GM04504 (cell line): ENCODE measurements at places on chromosomes 1 and 21.
A peak's percentile ranks its signal among the peaks of the same experiment; 100 is the strongest.

DNA sequence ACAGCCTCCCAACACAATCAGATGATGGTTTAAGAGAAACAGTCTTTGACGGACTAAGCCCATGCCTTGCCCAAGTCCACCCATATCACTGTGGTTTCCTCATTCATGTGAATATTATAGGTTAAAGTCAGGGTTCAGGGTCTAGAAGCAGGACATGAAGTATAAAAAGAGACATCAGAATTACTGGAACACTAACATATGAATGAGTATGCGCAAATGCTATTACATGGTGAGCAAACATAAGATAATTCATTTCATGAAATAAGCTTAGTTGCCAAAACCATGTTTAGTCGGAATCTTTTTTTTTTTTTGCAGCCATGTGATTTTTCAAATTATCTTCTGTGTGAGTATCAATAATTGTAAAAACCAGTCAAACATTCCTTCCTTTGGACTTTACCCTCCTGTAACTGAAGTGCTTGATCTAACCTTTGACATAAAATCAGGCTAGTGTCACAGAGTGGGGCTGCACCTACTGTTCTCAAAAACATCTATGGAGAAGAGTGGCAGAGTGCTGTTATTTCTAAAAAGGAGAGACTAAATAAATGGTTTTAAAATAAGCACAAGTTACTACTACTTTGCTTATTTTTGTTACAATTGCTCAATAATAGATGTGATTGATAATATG, 84.9 kb upstream of the NRIP1 start:
- no peak for DNase-seq

DNA sequence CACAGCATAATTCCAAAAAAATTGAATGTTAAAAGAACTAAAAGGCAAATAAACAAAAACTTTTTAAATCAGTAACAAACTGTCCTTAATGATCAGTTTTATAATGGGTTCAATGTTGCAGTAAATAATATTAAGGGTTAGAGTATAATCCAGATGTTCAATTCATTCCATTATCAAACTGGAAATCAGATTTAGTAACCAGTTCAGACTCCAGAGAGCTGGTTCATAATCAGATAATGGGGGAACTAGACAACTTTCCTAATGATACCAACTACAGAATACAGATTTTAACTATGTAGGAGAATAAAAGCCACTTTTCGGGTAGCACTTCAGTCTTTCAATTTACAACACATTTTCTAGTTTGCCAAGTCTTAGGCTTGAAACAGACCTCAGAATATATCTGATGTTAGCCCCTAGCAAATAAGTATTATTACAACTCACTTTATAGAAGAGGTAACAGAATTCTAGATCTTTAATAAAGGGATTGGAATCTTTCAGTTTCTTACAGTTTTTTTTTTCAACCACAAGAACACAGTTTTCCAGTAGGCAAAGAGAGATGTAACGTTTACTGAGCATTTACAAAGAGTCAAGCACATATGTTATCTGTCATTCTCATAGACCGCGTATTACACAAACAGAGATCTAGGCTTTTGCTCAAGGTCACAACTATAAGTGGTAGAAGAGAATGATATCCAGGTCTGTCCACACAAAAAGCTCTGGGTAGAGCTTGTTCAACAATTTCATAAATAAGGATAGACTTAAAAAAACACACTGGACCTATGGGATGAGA, 1.9 kb upstream of the DCAF6 start:
- DNase-seq: peak; percentile 3

DNA sequence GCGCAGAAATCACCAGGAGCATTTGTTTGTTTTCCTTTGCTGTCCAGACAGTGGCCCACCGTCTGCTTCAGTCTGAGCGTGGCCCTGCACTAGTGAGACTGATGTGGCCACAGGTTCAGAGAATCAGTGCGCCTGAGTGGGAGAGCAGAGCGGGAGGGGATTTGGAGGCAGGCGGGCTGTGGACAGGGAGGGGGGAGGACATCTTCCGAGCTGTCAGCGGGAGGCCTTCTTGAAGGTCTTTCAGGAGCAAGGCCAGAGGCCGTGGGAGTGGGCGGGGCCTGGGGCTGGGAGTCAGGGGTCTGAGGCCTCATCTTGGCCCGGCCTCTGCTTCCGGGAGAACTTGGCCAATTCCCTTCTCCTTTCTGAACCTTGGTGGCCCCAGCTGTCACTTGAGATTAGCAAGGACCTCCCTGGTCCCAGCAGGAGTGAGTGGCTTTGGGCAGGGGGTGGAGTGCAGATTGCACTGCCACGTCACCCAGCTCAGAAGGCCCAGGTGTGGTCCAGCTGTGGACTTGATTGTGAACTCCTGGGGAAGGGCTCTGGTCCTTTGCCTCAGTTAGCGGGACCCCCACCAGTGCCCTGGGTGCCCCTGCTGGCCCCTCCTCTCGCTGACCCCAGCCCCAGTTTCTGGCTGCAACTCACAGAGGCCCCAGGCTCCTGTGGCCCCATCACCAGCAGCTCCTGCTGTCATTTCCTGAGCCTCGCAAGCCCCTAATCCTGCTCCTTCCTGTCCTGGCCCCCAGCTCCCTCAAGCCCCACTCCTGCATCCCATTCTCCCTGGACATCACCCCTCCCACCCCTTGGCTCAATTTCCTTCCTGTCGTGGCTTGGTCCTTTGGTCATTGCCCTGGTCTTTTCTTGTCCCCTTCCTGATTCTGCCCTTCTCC, 8.4 kb downstream of the TNFRSF1B start:
- DNase-seq: no peak

DNA sequence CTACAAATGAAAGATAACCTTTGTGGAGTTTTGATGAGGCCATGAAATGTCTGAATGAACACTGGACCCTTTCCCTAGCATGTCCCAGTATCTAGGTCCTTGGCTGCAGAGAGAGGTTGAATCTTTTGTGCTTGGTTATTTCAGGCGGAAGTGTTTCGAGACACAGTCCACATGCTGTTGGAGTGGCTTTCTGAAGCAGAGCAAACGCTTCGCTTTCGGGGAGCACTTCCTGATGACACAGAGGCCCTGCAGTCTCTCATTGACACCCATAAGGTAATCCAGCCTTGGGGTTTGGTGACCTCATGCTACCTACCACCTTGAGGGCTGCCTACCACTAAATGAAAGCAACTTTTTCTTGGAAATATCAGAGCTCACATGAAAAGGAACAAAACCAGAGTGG, 38.9 kb upstream of the BMP8A start:
- DNase-seq: no peak

DNA sequence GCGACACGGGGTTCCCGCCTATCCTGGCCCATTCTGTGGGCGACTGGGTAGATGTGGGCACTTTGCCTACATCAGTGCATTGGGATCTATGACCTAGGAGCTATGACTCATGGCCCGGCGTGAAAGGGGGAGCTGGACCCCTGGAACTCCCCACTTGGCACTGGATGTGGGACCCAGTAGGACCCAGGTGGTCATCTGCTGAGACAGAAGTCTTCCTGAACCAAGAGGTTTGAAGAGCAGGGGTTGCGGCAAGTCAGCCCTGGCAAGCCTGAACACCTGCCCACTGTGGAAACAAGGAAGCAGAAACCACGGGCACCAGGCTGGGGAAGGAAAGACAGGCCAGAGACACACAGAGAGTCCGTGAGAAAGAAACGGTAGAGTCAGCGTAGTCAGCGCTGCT, 656.7 kb downstream of the AJAP1 start:
- DNase-seq: no peak

DNA sequence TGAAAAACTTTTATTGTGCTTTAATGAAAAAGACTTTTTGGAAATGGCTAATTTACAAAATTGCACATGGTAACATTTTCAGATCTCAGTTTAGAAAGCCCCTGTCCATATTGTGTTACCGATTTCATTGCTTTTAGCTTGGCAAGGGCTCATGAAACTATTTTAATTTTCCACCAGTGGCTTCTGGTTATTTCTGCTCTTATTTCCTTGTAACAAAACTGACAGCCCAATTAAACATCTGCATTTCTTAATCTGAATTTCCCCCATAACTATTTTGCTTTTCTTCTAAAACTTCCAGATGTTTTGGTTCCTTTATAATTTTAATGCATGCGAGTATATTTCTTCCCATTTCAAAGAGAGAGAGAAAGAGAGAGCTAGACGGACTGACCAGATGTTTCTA, 264.8 kb downstream of the PTPRC start:
- no peak for DNase-seq

DNA sequence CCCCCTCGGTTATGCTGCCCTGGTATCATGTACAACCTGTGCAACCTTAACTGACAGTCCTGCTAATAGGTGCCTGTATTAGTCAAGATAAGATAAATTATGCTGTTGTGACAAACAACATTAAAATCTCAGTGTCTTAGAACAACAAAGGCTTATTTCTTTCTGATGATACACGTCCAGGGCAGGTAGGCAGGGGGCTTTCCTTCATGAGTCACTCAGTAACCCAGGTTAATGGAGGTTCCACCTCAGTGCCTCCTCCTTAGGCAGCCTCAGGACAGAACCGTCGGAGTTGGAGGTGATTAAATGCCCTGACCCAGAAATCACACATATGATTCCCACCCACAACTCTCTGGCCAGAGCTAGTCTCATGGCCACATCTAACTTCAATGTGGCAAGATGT, 94.6 kb upstream of the CASZ1 start:
- DNase-seq: no peak

- no peak for DNase-seq
These were observed 160.1 kb downstream of the FASLG start for GRCh38 chr1:172818841-172819527.

DNA sequence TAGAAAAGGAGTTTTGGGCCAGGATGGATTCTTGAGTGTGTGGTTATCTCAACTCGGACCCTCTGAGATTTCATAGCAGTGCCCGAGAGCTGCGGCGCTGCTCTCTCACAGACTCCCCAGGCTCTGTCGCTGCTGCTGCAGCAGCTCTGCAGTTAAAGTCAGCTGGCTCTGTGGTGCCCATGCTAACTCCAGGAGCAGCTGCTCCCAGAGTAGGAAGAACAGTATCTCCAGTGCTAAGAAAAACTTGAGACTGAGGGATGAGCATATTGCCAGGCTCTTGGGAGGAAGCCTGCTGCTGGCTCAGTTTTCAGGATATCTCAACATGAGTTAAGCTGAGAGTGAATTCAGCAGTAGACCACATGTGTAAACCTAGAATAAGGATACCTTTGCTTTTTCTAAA, 4.5 kb downstream of the LCE2D start:
- no peak for DNase-seq

DNA sequence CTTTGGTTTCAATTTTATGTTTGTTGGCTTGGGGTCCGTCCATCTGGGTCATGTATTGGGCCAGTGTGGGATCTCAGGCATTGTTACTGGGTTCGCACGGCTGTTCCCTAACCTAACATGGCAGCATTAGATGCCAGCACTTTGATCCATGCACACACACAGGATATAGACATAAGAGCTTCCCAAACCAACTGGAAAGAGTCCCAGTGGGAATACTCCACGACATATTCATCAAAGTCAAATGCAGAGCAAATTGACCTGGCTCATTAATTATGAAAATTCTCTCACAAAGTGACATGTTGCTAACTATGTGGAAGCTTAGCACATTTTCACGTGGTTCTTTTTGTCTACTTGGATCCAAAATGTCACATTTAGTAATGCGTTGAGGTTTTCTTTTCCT, 130.4 kb downstream of the SETD4 start:
- DNase-seq: no peak

DNA sequence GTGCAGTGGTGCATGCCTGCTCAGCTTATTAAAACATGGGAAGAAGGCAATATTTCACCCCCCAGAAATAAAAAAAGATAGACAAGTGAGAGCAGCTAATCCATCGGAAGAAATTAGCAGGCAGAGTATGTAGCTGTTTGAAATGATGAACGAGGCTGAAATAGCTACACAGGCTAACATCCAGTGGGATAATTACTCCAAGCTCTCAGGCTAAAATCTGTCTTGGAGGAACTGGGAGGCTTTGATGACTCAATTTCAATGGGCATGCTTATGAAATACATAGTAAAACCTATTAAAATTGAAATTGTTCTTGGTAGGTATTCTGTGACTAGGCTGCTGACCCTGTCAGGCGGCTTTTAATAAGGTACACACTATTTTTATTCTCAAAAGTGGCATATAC, 84.1 kb upstream of the RRP15 start:
- DNase-seq: peak; percentile 24

GRCh38 chr1:27951396-27951795, 8.4 kb upstream of the XKR8 start:
- DNase-seq: no peak

DNA sequence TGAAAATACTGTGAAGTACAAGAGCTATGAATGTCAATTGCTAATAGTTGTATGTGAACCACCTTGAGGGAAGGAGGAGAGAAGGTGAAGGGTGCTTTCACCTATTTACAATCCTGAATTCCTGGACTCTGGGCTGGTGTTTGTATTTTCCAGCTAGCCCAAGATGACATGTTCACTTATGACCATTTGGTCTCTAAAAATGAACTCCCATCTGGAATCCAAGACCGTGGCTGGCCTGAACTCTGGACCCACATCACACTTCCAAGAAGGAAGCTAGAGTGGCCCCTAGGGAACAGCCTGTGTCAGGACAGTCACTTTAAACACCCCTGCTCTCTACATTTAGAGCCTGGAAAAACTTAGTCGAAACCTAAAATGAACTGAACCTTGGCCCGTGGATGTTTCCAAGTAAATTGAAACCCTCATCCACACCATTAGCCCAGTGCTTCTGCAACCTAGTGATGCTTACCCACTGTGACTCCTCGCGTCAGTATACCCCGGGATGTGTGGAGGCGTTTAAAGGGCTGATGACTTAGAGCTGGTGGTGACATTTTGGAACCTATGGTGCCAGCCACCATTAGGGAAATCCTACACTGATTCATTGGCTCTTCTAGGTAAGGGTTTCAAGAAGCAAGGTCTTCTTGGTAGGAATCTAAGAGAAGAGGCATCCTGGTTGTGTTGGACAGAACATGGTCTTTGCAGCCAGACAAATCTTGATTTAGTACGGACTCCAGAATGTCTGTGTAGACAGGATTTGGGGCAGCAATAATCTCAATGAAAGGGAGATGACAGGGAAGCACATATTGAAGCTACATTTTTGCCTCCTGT, 171.5 kb upstream of the IRF2BP2 start:
- DNase-seq: no peak
